ENCODE measurements at places on chromosomes 7 and 10. TPM values are rescaled to one million over a fixed set of nuclear protein-coding genes. Genes with fewer than 3 reads are reported as not detected.

Gene CCL24
- total RNA-seq, result not detected

Gene HMX3
- not detected for total RNA-seq

Gene LIPF
- not detected for total RNA-seq

Gene C10orf143
- total RNA-seq, result 1.2 TPM

Gene TMEM254
- total RNA-seq, result 7.1 TPM

Gene GJD4
- total RNA-seq, result not detected

Gene OLAH
- 2.5 TPM for total RNA-seq

Gene AMPH
- 1.2 TPM for total RNA-seq

Gene MDFIC
- 40.6 TPM for total RNA-seq

Gene TAS2R3
- total RNA-seq, result 0.38 TPM

Gene KLF14
- under 0.01 TPM for total RNA-seq

Gene ZNF425
- 3.1 TPM for total RNA-seq

Measured in regular cardiac myocyte (primary cell).